ENCODE measurements at places on chromosomes 4 and X.

DNA sequence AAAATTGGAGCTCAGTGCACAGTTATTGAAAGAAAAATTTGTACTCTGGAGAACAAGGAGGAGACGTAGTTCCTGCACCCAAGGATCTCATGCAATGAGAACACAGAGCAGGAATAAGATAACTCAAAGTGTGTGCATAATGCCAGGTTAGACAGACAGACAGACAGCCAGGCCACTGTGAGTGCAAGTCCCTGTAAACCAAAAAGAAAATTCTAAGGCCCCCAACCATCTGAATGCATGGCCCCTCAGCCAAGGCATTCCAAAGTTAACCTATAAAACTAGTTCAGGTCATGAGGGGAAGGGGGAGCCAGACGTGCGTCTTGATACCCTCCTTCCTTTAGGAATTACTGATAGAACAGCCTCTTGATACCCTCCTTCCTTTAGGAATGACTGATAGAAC is 94.5 kb upstream of the ENPP6 start:
- H3K27ac ChIP-seq, result no peak overlapping the region
- H3K4me1 ChIP-seq, result peaks cover 30% of the 10 kb centered on the region
- H3K27me3 ChIP-seq, result no peaks in the 10 kb centered on the region
- no peaks in the 10 kb centered on the region for H3K36me3 ChIP-seq
- DNase-seq, result no peak
- H3K4me3 ChIP-seq, result no peak overlapping the region

DNA sequence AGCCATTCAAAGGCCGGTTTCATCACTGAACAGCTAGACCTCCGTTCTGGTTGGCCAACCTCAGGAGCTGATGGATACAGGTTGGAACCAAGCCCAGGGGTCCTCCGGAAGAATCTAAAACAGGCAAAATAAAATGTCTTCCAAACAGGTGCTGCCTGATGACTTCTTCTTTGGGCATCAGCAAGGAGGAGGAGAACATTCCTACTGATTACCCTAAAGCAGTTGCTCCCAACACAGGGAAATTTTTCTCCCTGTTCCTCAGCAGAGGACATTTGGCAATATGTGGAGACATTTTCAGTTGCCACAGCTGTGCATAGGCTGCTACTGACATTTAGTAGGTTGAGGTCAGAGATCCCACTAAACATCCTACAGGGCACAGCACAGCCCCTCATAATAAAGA is 319.3 kb upstream of the PPARGC1A start:
- H3K36me3 ChIP-seq, result no peaks in the 10 kb centered on the region
- H3K27ac ChIP-seq, result no peak overlapping the region

DNA sequence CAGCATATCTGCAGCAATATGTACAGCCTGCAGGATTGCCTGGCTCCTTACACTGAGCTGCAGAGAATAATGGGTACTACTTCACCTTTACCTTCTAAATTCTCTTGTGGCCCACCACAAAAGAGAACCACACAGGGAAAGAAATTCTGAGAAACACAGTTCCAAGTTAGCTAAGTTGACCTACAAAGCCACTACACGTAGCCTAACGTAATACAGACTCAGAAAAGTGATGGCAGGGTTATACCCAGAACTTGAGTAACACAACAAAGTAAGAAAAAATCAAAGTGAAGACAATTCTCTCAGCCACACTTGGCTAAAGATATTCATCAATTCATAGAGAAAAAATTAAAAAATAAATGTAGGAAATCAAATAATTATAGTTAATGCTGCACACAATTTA is 26.4 kb upstream of the SRPX start:
- H3K27me3 ChIP-seq, result no peaks in the 10 kb centered on the region
- peaks cover 8% of the 10 kb centered on the region for H3K4me1 ChIP-seq
- no peak for DNase-seq
- no peak overlapping the region for H3K4me3 ChIP-seq
- H3K36me3 ChIP-seq, result no peaks in the 10 kb centered on the region

GRCh38 chr4:1958276-1959103 is 50.3 kb downstream of the NELFA start:
- H3K36me3 ChIP-seq, result peaks cover 68% of the 10 kb centered on the region
- no peaks in the 10 kb centered on the region for H3K27me3 ChIP-seq
- no peaks in the 10 kb centered on the region for H3K4me1 ChIP-seq
- no peak overlapping the region for H3K4me3 ChIP-seq

- H3K27ac ChIP-seq, result no peak overlapping the region
- no peak for DNase-seq
- no peaks in the 10 kb centered on the region for H3K27me3 ChIP-seq
- H3K4me3 ChIP-seq, result no peak overlapping the region
- H3K36me3 ChIP-seq, result no peaks in the 10 kb centered on the region
Measured at GRCh38 chrX:66676413-66676812, 37.5 kb upstream of the EDA2R start.

DNA sequence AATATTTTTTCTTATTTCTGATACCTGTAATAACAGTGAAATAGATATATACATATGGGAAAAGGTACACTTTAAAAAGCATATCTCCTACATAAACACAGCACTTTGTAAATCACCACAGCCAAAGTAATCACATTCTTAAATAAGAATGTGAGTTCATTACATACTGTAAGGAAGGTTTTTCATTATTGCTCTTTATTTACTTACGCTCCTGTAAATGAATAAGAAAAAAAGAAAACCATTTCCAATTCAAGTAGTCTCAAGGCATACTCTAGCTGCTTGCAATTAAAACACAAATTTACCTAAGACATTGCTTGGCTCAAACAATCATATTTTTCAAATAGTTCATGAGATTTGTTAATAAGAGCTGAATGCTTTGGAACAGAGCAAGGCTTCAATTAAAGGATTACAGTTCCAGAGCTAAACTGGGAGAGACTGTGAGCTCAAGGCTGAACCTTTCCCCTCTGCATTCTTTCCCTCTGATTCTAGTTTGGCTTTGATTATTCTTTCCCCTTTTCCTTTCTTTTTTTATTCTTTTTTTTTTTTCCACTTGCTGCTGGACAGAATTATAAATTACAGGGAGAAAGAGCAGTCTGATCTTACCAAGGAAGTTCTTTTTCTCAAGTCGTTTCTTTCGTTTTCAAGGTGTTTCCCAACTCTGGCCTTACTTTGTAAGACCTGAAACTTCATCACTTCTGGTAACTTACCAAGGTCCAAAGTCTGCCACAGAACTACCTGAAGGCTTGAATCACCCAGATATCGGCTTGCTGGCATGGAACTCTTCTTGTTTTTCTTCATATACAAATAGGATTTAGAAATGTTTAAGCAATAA is 278.3 kb downstream of the INPP4B start:
- DNase-seq, result no peak
- H3K4me1 ChIP-seq, result peaks cover 22% of the 10 kb centered on the region
- no peak overlapping the region for H3K4me3 ChIP-seq
- no peak overlapping the region for H3K27ac ChIP-seq
- H3K36me3 ChIP-seq, result no peaks in the 10 kb centered on the region

- DNase-seq, result no peak
- peaks cover 47% of the 10 kb centered on the region for H3K27me3 ChIP-seq
- H3K4me3 ChIP-seq, result no peak overlapping the region
Measured at GRCh38 chrX:11290416-11291102, 2.7 kb upstream of the AMELX start.

DNA sequence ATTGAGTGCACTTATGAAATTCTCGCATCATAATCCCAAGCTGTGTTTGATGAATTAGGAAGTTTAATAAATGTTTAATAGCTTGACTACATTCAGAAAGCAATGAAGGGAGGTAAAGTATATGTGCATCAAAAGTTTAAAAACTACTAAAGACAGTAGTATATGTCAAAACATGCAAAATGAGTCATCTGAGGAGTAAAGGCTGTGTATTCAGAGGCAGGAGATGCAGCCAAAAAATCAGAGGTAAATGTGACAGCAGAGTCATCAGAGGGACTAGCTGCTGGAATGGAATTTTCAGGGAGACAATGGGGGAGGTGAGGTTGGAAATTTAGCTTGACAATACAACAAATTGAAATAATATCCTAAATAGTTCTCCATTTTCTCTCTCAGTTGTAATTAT is 127.0 kb upstream of the FUNDC1 start:
- H3K4me3 ChIP-seq, result no peak overlapping the region
- no peaks in the 10 kb centered on the region for H3K36me3 ChIP-seq
- H3K27ac ChIP-seq, result no peak overlapping the region
- no peaks in the 10 kb centered on the region for H3K4me1 ChIP-seq

DNA sequence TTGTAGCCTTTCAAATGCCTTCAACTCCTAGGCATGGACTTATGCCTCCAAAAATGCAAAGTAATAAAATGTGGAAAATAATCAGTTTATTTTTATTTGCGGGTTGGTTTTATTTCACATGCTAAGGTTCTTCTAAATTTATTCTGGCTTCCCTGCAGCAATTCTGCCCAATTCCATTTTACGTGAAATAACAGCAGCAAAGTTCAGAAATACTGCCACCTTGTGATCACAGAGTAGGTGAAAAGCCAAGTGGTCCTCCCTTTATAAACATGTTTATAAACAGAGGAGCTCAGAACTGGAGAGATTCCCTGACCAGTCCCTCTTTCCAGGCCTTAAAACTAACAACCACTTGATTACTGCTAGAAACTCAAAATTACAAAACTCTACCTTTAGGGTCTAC is 14.7 kb upstream of the DCHS2 start:
- no peaks in the 10 kb centered on the region for H3K27me3 ChIP-seq
- H3K4me3 ChIP-seq, result no peak overlapping the region
- H3K36me3 ChIP-seq, result no peaks in the 10 kb centered on the region
- DNase-seq, result no peak
- H3K27ac ChIP-seq, result no peak overlapping the region

- H3K36me3 ChIP-seq, result no peaks in the 10 kb centered on the region
- H3K4me3 ChIP-seq, result no peak overlapping the region
- no peaks in the 10 kb centered on the region for H3K27me3 ChIP-seq
- no peak overlapping the region for H3K27ac ChIP-seq
- H3K4me1 ChIP-seq, result no peaks in the 10 kb centered on the region
- no peak for DNase-seq
Measured at GRCh38 chrX:138996268-138996667, 284.8 kb upstream of the FGF13 start.

DNA sequence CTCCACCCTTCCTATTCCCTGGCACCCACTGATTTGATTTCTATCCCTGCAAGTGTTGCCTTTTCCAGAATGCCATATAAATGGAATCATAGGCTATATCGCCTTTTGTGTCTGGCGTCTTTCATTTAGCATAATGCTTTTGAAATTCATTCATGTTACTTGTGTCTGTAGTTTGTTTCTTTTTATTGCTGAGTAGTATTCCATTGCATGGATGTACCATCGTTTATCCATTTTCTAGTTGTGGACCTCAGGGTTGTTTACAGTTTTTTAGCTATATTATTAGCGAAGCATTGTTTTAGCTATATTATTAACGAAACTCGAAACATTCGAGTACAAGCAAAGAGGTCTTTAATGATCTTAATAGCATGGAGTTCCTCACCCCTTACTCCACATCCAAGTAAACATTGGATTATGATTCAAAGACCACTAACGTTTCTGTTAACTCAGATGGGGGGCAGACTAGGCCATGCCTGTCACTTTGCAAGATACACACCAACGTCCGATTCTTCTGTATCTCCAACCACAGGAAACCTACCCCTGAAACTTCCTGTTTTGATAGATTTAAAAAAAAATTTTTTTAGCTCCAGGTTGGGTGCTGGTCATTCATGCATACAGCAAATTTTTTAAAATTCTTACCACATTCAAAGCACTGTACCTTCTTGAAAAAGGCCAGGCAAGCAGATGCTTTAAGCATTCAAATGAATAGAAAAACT is 1.1 kb downstream of the DCK start:
- H3K36me3 ChIP-seq, result peaks cover 21% of the 10 kb centered on the region
- H3K4me1 ChIP-seq, result peaks cover 54% of the 10 kb centered on the region
- H3K27me3 ChIP-seq, result no peaks in the 10 kb centered on the region

GRCh38 chr4:124738994-124739393 is 26.5 kb upstream of the ANKRD50 start:
- peak; percentile 31 for DNase-seq
- peaks cover 39% of the 10 kb centered on the region for H3K4me1 ChIP-seq
- peak overlapping the region; percentile 53 for H3K27ac ChIP-seq
- H3K27me3 ChIP-seq, result no peaks in the 10 kb centered on the region
- no peaks in the 10 kb centered on the region for H3K36me3 ChIP-seq
- peak overlapping the region; percentile 33 for H3K4me3 ChIP-seq

DNA sequence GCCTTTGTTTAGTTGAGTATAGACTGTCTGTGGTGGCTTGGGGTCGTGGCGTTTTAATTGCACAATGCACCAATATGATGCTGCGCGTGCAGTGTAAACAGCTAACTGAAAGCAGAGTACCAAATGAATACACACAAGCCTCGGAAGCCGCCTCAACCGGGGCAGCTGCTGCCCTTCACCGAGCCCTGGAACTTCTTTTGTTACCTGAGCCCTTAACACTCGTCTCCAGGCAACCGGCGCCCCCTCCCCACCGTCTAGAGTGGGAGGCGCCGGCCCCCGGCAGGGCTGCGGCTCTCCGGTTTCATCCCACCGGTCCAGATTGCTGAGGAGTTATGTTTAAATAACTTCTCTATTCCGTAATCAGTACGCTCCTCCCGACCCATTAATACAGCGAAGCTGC is 173.2 kb upstream of the TBL1X start:
- H3K36me3 ChIP-seq, result no peaks in the 10 kb centered on the region
- peak overlapping the region; percentile 74 for H3K27ac ChIP-seq
- H3K4me1 ChIP-seq, result peaks cover 52% of the 10 kb centered on the region
- peak overlapping the region; percentile 63 for H3K4me3 ChIP-seq

- H3K4me1 ChIP-seq, result peaks cover 9% of the 10 kb centered on the region
- no peaks in the 10 kb centered on the region for H3K36me3 ChIP-seq
- no peak overlapping the region for H3K4me3 ChIP-seq
- H3K27me3 ChIP-seq, result no peaks in the 10 kb centered on the region
- no peak overlapping the region for H3K27ac ChIP-seq
Measured at GRCh38 chr4:44025376-44026020, 423.1 kb downstream of the KCTD8 start.

DNA sequence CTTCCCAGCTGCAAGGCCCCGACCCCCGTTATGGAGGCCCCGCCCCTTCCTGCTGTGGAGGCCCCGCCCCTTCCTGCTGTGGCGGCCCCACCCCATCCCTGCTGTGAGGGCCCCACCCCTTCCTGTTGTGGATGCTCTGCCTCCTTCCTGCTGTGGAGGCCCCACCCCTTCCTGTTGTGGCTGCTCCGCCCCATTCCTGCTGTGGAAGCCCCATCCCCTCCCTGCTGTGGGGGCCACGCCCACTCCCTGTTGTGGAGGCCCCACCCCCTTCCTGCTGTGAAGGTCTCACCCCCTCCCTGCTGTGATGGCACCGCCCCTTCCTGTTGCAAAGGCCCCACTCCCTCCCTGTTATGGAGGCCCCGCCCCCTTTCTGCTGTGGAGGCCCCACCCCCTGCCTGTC is 104.9 kb upstream of the PSAPL1 start:
- H3K27me3 ChIP-seq, result no peaks in the 10 kb centered on the region
- DNase-seq, result peak; percentile 73
- H3K27ac ChIP-seq, result no peak overlapping the region
- no peak overlapping the region for H3K4me3 ChIP-seq
- H3K36me3 ChIP-seq, result 0 out of 2 replicates have a peak, but pooled peaks cover 2% of the 10 kb centered on the region

GRCh38 chr4:97360733-97361132 is 782.5 kb downstream of the STPG2 start:
- H3K27ac ChIP-seq, result no peak overlapping the region
- DNase-seq, result no peak
- no peaks in the 10 kb centered on the region for H3K4me1 ChIP-seq
- H3K27me3 ChIP-seq, result no peaks in the 10 kb centered on the region

GRCh38 chr4:176404621-176405020 is 84.9 kb downstream of the SPCS3 start:
- no peak for DNase-seq
- peak overlapping the region; percentile 80 for H3K27ac ChIP-seq
- H3K27me3 ChIP-seq, result no peaks in the 10 kb centered on the region
- no peak overlapping the region for H3K4me3 ChIP-seq
- H3K36me3 ChIP-seq, result no peaks in the 10 kb centered on the region

GRCh38 chr4:4430492-4431195 is 43.7 kb downstream of the NSG1 start:
- H3K4me3 ChIP-seq, result no peak overlapping the region
- no peaks in the 10 kb centered on the region for H3K36me3 ChIP-seq
- H3K27ac ChIP-seq, result no peak overlapping the region
- peak; percentile 69 for DNase-seq

- no peak overlapping the region for H3K27ac ChIP-seq
- H3K36me3 ChIP-seq, result peaks cover 19% of the 10 kb centered on the region
- DNase-seq, result no peak
Measured at GRCh38 chr4:25420931-25421330, 43.9 kb downstream of the ANAPC4 start.
